Right renal cortex interstitium (tissue), 3 donors: ENCODE measurements at places on chromosomes 2 and 18.

DNA sequence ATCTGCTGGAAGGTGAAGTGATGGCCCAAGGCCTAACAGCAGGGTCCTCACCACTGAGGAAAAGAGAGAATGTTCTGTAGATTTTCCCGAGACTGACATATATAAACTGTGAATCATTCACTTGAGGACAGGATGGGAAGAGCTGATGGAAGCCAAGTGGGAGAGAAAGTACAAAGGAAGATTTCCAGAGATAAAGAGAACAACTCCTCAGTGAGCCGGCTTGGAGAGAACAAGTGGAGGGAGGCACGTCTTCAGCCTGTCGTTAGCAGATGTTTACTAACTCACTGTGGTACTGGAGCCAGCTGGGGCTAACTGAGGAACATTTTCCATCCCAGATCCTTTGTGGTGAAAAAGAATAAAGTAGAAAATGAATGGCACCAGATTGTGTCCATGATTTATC, 552.9 kb upstream of the TNP1 start:
- DNase-seq, result no peak

GRCh38 chr2:58376592-58376991, 135.5 kb upstream of the FANCL start:
- DNase-seq, result no peak

DNA sequence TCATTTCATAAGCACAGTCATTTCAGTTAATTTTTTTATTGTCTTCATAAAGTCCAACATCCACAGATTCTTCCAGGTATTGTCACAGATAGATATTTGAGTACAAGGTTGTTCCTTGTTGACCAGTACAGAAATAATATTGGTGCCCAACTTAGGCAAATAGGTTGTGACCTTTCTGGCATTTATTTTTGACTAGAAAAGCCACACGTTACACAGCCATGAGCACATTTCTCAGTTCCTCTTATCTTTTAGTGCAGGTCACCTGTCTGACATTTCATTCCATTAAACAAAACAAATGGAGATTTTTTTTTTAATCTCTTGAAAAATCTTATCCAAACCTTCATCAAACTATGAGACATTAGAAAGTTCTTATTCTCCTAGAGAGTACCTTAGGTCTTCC, 428.8 kb downstream of the ZNF521 start:
- DNase-seq, result no peak

DNA sequence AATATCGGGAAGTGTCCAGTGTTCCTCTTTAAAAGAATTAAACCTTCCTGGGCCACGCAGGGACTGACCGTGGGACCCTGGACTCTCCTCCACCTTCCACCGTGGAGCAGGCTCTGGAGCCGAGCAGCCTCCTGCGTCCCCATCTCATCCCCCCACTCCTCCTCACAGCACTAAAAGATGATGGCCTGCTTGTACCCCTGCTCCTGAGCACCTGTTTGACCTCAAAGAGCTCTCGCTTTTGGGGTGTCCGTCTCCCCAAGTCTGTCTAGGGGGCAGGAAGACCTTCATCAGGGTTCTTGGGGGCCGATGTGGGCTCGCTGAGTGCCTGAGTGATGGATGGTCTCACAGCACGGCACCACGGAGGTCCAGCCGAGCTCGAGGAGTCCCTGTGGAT, 1.2 kb upstream of the SDC1 start:
- no peak for DNase-seq

GRCh38 chr2:233691443-233692433, 952 bp upstream of the UGT1A6 start:
- DNase-seq, result no peak

GRCh38 chr18:55243857-55244256, 284.6 kb upstream of the CCDC68 start:
- DNase-seq, result no peak

DNA sequence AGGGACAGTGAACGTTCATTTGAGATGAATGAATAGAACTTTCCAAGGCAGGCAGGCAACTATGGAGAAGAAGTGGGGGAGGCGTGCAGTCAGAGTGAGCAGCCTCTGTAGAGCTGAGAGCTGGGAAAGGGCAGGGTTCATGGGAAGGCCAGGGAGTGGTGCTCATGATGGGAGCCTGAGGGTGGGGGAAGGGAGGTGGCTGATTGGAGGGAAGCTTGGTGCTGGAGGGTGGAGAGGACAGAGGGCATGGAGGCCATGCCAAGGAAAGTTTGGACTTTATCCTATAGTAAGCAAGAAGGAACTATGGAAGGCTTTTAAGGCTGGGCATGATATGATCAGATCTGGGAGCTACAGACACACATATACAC, 47.6 kb upstream of the LGALSL start:
- no peak for DNase-seq

DNA sequence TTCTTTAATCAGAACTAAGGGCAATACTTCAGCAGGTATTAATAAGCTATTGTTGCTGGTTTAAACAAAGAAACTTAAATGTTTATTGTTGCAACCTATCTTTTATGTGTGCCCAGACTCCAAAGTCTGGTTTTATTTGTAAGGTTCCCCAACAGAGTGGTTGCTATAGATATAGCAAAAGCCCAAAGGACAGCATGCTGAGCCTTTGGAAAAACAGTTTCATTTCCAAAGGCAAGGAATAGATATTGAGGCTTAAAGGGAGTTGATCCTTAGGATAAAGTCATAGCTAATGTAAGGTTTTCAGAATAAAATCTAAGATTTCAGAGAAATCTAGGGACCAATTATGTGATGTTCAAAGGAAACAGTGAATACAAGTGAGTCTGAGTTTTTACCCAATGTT, 413.2 kb upstream of the SLC14A2 start:
- DNase-seq, result no peak

DNA sequence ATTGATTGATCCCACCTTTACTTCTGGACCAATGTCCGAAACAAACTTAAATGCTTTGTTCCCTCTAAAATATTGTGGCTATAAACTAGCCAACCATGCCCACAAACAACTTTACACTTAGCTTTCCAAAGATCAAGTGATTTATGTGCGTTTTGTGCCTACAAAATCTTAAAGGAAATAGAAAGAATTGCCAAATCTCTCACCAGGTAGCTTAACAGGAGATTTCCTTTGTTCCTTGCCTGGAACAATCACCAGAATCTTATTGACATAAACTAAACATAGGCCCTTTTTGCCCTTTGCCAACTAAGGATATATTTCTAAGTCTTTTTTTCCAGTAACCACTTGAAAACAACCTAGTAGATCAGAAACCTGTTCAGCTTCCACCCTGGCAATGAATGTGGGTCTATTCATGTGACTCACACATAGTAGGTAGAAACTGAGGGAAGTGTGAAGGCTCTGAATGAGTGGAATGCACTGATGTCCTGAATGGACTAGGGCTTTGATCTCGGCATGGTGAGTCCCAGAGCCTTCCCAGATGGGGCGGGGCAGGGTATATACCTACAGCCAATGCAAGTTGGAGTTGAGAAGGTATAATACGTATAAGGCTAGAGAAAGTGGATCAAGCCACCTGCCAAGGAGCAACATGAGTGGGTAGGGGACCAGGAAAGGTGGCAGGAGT, 94.6 kb upstream of the PPP1CB start:
- no peak for DNase-seq

DNA sequence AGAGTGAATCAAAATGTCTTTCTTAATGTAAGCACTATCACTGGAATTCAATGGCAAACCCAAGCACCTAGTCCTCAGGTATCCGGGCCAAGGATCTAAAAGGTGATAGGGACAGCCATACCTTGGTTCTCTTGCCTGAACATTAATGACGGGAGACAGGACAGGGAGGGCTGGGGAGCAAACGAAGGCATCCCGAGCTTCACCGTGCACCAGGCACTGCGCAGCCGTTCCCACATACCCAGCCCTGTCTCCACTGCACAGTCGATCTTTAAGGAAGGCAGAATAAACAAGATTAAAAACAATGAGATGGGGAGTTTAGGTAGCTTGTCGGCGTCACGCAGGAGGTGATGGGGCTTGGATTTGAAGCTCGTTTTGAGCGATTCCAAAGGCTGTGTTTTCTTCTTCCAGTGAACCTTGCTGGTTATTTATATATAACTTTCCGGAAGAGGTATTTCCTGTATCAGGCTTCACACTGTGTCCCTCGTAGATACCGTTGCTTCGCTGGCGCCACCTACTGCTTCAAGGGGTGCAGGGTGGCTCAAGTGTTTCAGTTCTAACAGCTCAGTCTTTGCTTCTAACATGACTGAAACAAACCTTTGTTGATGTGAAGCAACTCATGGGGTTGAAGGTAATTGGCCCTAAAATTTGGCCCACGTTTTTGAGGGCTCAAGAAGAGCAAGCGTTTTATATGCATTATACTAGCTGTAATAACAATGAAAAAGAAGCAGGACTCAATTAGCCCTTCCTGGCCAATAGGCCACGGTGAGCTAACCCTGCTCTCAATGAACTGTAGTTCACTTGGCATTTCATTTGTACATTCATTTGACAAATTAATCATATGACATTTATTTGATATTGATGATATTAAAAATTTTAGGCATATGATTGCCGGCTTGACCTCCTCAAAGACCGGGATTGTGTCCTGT, 77.4 kb downstream of the DCDC2C start:
- no peak for DNase-seq

DNA sequence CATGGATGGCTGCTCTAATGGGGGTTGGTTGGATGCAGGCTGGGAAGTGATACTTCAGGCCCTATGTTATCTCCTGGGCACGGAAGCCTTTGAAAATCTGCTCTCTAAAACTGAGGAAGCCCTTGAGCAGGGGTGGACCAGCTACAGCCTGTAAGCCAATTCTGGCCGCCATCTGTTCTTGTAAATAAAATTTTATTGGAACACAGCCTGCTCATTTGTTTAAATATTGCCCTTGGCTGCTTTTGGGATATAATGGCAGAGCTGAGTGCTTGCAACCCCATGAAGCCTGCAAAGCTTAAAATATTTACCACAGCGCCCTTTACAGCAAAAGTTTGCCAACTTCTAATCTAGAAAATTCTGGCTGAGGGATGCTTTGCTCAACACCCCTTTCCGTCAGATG, 11.9 kb upstream of the IGFBP2 start:
- no peak for DNase-seq

DNA sequence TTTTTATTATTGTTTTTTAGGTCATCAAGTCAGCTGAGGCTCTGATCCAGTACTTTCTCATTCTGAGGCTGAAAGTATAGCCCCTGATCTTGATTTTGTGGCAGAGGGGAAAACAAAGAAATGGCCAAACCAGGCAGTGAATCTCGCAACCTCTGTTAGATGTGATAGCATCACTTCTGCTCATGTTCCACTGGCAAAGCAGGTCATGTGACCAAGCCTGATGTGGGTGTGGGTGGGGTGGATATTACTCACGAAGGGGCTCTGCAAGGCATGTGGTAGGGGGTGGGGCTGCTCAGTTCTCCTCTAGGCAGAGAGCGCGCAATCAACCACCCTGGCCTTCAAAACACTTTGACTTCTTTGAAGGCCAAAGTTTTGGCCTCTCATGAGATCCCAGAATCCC, 254.2 kb downstream of the MYCN start:
- no peak for DNase-seq

DNA sequence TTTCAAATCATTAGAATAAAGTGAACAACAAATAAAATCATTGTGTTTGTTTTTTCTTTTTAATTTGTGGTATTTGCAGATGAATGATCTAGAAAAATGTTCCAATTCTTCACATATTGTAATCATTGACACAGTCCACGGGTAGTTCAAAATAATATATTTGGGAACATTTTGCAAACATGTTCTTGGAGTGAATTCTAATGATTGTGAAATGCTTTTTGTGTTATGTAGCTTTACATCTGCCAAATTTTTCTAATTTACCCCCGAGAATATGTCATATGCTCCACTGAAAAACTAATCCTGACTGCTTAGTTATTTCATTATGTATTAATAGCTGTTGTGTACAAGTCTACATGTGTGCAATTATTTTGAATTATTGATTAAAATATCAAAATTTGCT, 1468.4 kb upstream of the NXPH2 start:
- DNase-seq, result no peak

GRCh38 chr2:26521054-26521912, 43.4 kb upstream of the OTOF start:
- DNase-seq, result no peak

DNA sequence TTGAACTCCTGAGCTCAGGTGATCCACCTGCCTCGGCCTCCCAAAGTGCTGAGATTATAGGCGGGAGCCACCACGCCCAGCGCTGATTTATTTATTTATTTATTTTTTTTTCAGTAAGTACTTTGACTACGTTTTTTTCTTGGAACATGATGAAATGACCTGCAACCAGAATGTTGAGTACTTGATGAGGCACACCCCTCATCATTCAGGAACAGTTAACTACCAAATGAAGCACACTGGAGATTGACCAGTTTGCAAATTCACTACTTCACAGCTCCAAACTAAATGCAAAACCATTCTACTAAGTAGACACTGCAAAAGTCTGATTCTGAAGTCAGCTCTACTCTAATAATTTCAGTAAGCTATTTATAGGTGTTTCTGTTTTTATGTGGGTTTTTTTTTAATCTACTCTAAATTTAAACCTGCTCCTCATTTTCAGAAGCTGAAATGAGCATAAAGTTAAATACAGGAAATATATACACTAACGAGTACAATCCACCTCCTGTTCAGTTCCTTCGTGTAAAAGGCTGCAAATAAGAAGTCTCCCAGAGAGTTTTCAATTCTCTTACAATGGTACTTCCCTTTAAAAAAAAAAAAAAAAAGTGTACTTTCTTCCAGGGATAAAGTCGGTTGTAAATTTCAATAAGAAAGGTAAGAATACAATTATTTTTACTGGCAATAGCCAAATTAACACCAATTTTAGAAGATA, 1.4 kb downstream of the GFPT1 start:
- DNase-seq, result no peak

GRCh38 chr2:56709181-56709580, 525.4 kb downstream of the CCDC85A start:
- no peak for DNase-seq

- no peak for DNase-seq
These were observed 77.3 kb downstream of the FIGN start for GRCh38 chr2:163658556-163658955.

DNA sequence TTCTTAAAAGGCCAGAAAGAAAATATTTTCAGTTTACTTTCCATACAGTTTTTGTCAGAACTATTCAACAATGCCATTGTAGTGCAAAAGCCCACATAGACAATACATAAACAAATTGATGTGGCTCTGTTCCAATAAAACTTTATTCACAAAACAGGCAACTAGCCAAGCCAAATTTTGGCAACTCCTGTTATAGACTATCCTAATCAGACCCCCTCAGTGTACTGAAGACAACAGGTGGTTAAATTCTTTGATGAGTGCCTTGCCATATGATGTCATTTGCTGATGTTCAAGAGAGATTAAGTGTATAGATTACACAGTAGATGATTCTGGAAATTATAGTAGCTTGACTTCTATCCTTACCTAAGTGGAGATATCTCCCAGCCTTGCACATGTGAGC, 83.4 kb downstream of the FANCL start:
- DNase-seq, result no peak

- DNase-seq, result no peak
These were observed 62.0 kb downstream of the ANKRD44 start for GRCh38 chr2:197248623-197249022.
